Adrenal gland (tissue), 19 donors: ENCODE measurements at places on chromosomes 11 and 22. TPM values are rescaled to one million over a fixed set of nuclear protein-coding genes. Genes with fewer than 3 reads are reported as not detected.

The CATSPERZ gene
- total RNA-seq: 0.69 TPM

The NECTIN1 gene
- total RNA-seq: 2.2 TPM

DNA sequence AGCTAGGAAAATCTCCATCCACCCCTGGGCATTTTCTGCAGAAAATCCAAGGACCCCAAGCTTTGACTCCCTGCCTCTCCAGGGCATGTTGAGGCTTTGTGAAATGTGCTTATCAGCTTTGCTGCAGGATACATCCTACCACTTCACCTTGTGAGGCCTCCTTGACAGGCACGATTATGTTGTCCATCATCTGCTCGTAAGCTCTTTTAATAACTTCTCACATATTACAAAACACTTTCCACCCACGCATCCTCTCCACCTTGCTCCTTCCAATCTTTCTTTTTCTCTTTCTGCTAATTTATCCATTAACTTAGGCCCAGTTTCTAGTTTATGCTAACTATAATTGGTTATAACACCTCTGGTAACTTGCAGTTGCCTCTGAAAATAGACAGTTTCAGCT lies 147.0 kb upstream of the MTNR1B start:
- H3K4me3 ChIP-seq: no peak overlapping the region
- H3K27ac ChIP-seq: no peak overlapping the region
- no peak for DNase-seq
- H3K4me1 ChIP-seq: no peaks in the 10 kb centered on the region

- peaks cover 51% of the 10 kb centered on the region for H3K36me3 ChIP-seq
- H3K27ac ChIP-seq: peak overlapping the region; percentile 99
- DNase-seq: no peak
- H3K4me3 ChIP-seq: no peak overlapping the region
- peaks cover 20% of the 10 kb centered on the region for H3K4me1 ChIP-seq
- H3K27me3 ChIP-seq: no peaks in the 10 kb centered on the region
Measured at GRCh38 chr11:6613496-6613895, 1.5 kb upstream of the TAF10 start.

GRCh38 chr11:122339436-122340060 lies 223.5 kb upstream of the BLID start:
- H3K27ac ChIP-seq: no peak overlapping the region
- H3K36me3 ChIP-seq: no peaks in the 10 kb centered on the region
- no peaks in the 10 kb centered on the region for H3K27me3 ChIP-seq
- peaks cover 4% of the 10 kb centered on the region for H3K4me1 ChIP-seq

GRCh38 chr11:73950869-73951710 lies at the start of gene DNAJB13:
TSS of gene DNAJB13 (plus strand) at chr11:73951026. CDS start at chr11:73951070, 44 bp downstream.
- H3K4me3 ChIP-seq: no peak within 1 kb of the TSS
- H3K27ac ChIP-seq: no peak within 1 kb of the TSS
- H3K36me3 ChIP-seq: no peaks in the 10 kb centered on the region
- no peaks in the 10 kb centered on the region for H3K27me3 ChIP-seq

The ASRGL1 gene
- 0.48 TPM for total RNA-seq

The JRKL gene
- total RNA-seq: 9.8 TPM

- no peaks in the 10 kb centered on the region for H3K27me3 ChIP-seq
- H3K27ac ChIP-seq: peak overlapping the region; percentile 47
- DNase-seq: no peak
- peaks cover 8% of the 10 kb centered on the region for H3K4me1 ChIP-seq
- no peak overlapping the region for H3K4me3 ChIP-seq
Measured at GRCh38 chr22:21736084-21736642, 569 bp upstream of the YPEL1 start.

- no peak for DNase-seq
- no peak overlapping the region for H3K27ac ChIP-seq
- H3K4me1 ChIP-seq: peaks cover 12% of the 10 kb centered on the region
- no peak overlapping the region for H3K4me3 ChIP-seq
- no peaks in the 10 kb centered on the region for H3K36me3 ChIP-seq
Measured at GRCh38 chr11:130121445-130121978, 38.1 kb upstream of the ST14 start.

- H3K27me3 ChIP-seq: no peaks in the 10 kb centered on the region
- no peaks in the 10 kb centered on the region for H3K4me1 ChIP-seq
- no peaks in the 10 kb centered on the region for H3K36me3 ChIP-seq
- H3K27ac ChIP-seq: no peak overlapping the region
- H3K4me3 ChIP-seq: no peak overlapping the region
- DNase-seq: peak; percentile 39
Measured at GRCh38 chr11:70783356-70783755, 385.0 kb downstream of the CTTN start.

The OR51B4 gene
- total RNA-seq: 0.34 TPM

The CNTN5 gene
- total RNA-seq: not detected

The MFRP gene
- not detected for total RNA-seq
